ENCODE measurements at places on chromosomes 1 and 21.

GRCh38 chr1:60425528-60425927 is 352.0 kb upstream of the C1orf87 start:
- DNase-seq = no peak

DNA sequence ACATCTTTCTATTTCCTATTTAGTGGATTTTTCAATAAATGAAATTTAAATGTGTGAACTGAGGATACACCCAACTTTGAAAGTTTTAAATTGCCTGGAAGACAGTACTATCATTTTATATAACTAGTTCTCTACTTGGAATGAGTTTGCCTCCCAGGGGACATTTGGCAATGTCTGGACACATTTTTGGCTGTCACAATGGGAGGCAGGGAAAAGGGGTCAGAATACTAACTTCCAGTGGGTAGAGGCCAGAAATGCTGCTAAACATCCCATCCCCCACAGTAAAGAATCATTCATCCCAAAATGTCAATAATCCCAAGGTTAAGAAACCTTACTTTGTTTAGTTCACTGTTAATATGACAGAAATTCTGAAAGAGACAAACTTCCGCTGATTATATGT is 13.2 kb upstream of the NRAS start:
- no peak for DNase-seq

- DNase-seq = no peak
These were observed 11.5 kb downstream of the AZIN2 start for GRCh38 chr1:33092438-33092837.

DNA sequence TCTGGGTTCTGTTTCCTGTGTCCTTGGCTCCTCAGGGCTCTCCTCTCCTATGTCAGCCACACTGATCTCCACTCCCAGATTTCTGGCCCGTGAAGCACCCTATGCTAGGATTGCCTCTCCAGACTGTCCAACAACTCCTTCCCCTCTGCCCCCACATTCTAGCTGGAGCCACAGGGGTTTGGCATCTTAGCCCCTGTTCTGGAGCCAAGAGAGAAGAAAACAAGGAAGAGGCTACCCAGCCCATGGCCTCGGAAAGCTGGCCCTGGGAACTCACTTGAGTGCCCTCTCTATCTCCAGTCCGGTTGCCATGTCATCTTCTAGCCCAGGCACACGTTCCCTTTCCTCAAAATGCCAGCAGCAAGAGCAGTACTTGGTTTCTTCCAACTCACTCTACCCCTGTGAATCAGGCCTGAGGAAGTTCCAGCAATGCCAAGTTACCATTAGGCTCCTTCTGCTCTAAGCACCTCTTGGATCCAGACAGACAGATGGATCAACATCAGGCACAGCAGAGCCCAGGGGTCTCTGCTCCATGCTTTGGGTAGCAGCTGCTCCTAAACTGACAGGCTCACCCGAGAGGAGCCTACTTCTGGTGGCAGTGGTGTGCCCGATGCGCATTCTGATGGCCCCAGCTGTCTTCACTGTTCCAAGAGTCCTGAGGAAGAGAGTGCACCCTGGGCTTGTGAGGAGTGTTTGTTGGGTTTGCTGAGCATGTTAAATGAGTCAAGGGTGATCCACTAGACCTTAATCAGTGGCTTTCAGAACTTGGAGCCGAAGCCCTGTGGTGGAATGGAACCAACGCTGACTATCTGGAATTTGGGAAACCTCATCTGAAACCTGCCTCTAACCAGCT is 11.6 kb upstream of the GPR61 start:
- no peak for DNase-seq

DNA sequence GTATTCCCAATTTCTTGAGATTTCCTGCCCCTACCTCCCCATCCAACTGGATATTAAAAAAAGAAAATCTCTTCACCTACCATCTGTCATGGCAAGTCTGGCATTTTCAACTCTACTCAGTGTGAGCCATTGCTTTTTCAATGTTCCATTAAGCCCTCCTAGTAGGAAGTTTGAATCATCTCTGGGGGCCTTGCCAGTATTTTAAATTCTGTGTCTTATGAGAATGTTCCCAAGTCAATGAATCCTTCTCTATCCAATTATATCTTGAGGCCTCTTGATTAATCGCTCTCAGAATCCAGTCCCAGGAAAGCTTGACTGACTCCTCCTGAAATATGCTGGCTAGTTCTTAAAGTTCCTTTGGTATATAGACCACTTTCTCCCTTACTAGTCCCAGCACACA is 91.5 kb downstream of the NGF start:
- DNase-seq = no peak

GRCh38 chr1:160623227-160623633 is 23.6 kb downstream of the SLAMF1 start:
- no peak for DNase-seq

DNA sequence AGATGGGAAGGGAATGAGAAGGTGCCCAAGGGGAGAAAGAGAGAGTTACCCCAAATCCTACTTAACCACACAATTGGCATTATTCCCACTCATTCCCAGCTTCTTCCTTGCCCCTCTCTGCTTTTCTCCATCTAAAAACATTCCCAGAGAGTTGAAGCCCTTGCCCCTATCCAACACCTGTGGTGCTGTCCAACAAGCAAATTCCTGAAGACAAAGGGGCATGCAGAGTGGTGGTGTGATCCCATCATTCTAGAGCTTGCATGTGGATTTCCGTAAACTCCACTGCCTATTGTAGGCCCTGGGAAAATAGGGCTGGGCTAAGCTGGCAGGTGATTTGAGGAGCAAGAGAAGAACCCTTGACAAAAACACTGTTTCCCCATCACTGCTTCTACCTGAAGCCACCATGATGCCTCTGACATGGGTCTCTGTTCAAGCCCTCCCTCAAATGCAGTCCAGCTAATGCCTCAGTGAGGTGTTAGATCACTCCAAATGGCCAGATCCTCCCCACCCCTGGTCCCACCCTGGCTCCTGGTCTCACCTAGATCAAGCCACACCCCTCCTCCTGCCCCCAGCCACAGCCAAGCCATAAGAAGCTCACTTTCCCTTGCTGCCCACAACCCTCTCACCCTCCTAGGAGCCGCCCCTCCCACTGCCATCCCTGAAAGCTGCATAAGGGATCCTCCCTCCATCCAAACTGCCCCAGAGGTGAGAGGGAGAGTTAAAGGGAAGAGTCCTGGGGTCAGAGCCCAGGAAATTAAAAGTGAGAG is 29.5 kb downstream of the SYT2 start:
- DNase-seq = no peak

DNA sequence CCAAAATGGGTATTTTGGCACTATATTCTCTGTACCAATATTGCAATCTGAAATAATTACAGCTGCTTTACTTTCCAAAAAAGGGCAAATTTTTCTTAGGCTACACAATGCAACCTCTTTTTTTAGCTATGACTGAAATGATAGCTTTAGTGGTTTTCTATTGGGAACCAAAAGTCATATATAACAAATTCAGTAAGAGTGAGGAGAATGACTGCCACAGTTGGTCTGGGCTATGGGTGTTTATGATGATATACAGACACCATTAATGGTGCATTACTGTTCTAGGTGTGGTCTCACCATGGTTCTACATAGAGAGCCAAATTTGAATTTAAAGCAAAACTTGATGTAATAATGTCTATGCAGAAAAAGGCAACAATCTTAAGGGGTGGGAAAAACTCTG is 72.3 kb upstream of the PTBP2 start:
- no peak for DNase-seq

DNA sequence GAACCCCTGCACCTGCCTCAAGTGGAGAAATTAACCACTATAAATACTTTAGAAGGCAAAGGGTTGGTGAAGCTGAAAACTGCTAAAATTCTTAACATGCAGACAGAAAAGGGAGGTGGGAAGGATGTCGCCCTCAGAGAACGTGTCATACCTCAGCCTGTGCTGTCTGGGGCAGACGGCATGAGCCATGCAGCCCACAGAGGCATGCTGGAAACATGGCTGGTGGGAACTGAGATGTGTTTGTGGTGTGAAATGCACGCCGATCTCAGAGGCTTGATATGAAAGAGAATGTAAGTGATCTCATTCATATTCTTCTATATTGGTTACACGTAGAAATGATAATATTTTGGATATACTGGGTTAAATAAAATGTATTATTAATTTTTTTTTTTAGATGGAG is 16.3 kb downstream of the AGPAT3 start:
- no peak for DNase-seq

- no peak for DNase-seq
These were observed 22.5 kb upstream of the CNTN2 start for GRCh38 chr1:205020466-205020865.

- no peak for DNase-seq
These were observed 44.2 kb downstream of the ELK4 start for GRCh38 chr1:205587581-205587980.

DNA sequence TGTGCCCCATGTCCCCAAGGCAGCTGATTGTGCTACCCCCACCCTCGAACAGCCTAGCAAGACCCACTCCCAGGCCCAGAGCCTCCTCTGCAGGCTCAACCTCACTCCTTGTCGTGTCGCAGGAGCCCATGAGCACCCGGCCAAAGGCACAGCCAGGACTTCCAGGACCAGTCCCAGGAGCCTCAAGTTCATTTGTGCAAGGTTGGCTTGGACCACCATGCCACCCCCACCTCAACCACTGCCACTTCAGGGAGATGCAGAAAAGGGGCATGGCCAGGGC is 54.4 kb upstream of the KRTAP11-1 start:
- no peak for DNase-seq

DNA sequence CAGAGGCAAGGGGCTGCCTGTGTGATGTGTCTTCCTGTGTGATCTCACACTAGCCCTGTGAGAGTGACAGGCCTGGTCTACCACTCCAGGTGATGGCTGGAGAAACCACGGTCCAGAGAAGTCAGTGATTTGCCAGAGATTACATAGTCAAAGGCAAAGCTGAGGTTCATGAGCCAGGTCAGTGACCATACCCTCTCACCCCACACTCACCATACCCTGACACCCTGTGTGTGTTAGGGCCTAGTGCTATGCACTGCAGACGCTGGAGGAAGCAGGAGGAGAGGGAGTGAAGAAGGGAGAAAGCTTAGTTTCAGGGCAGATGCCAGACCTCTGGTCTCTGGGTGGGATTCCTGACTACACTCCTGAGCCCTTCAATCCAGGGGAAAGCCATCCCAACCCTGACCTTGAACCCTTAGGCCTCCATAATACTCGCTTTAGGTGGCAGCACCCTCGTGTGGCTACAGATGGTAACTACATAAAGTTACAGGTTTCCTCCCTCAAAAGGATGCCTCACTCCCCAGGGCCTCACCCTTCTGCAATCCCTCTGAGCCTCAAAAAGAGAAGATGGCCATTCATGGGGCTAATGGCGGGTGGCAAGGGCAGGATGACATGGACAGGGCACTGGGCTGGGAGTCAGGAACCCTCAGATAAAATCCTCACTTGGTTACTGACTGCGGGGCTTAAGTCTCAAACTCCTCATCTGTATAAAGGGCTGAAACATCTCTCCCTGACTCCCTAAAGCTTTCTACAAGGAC is 20.8 kb upstream of the SDC3 start:
- DNase-seq = peak; percentile 44

- peak; percentile 14 for DNase-seq
These were observed 19.7 kb downstream of the STUM start for GRCh38 chr1:226568077-226568831.

DNA sequence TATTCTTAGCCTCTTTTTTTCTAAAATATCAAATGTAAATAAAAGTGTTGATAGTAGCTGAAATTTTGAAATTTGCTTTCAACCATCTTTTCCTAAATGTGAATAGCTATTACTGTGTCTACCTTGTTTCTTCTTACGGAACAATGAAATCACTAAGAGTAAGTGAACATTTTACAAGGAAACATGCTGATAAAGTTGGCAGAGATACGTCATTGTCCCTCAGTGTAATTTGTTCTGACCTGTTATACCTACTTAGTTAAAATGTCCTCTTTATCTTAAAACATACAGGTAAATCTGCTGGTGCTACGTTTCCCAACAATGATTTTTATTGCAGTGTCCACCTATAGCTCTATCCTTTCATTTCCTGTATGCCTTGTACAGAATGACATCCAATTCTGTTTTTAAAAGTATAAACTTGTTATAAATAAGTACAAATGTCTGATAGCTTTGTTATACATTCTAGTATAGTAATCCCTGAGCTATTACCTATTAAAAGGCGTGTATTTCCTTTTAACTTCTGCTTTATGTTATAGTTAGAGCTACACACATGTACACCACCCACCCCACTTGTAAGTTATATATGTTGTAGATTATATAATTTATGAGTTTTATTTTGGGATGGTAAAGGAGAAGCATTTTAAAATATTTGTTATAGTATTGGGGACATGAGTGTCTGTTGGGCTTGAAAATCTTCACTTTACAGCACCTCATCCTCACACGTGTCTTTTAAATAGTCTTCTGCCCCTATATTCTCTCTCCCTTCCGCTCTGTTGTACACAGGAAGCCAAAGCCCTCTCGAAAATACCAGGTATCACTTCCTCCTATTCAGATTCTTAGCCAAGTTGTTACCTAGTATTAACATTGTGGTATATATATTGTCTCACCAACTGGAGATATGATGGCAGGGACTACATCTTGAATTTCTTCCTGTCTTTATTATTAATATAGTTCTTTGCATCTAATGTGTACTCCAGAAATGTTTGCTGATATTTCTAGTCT is 25.2 kb downstream of the LAMC1 start:
- no peak for DNase-seq

DNA sequence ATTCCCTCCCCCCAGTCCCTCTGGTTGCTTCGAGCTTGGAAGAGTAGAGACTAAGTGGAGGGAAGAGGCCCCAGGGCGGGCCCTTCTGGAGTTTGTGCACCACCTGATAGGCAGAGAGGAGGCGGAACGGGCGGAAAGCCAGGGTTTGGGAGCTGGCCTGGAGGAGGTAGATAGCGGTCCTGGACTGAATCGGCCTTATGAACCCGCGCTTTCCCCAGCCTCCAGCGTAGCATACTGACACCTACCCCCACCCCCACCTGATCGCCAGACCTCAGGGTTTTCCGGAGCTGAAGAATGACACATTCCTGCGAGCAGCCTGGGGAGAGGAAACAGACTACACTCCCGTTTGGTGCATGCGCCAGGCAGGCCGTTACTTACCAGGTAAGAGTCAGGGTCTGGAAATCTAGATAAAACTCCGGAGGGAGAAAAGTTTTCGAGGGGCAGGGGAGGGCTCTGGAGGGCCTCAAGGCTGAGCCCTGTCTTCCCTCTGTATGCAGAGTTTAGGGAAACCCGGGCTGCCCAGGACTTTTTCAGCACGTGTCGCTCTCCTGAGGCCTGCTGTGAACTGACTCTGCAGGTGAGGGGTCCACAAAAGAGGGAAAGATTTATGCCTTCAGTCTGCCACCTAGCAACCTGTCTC is 705 bp downstream of the UROD start:
- peak; percentile 22 for DNase-seq

DNA sequence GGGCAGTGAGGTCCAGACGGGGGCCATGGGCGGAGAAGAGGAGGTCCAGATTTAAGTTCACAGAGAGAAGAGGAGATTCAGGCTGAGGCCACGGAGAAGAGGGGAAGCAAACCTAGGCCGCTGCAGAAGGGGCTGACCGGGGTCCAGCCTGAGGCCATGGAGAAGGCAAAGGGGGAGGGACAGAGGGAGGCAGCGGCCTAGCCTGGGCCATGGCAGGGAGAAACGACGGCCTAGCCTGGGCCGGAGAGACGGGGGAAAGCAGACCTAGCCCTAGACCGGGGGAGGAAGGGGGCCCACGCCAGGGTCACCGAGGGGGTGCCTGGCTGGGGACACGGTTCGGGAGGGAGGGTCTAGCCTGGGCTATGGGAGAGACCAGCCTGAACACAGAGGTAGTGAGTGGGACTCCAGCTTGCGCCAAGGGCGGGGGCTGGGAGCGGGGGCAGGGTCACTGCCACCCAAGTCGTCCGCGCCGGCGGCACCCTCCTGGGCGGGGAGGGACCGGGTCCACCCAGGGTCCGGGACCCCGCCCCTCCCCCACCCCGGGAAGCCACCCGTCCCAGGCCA is 459 bp downstream of the CAPZB start:
- DNase-seq = peak; percentile 10

GRCh38 chr21:42425591-42425990 is 21.9 kb downstream of the UBASH3A start:
- no peak for DNase-seq

All from fibroblast of skin of right quadriceps (primary cell).